ENCODE measurements at places on chromosomes 7 and 10.

GRCh38 chr10:34664706-34665105 lies 150.4 kb downstream of the PARD3 start:
- DNase-seq, result no peak

DNA sequence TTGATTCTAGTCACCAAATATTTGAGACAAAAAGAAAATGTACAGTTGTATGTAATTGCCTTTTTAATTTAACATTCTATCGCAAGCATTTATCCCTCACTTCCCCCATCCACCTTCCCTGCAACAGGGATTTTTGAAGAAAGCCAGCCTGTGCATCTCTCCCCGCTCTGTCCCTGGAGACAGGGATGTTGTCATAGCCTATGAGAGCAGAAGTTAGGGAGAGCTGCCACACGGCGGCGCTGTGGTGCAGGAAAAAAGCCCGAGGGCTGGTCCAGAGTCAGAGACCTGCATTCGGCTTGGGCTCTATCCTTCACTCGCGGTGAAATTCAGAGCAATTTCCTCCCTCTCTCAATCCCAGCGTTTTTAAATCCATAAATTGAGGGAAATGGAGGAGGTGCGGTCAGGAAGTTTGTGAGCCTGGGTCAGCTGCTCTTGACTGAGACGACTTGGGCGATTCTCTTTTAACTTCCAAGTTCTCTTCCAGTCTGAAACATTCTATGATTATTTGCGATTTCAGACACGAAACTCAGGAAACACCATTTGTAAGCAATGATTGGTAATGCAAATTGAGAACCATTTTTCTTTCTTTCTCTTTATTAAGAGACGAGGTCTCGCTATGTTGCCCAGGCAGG lies 17.5 kb downstream of the HKDC1 start:
- DNase-seq, result peak; percentile 90

DNA sequence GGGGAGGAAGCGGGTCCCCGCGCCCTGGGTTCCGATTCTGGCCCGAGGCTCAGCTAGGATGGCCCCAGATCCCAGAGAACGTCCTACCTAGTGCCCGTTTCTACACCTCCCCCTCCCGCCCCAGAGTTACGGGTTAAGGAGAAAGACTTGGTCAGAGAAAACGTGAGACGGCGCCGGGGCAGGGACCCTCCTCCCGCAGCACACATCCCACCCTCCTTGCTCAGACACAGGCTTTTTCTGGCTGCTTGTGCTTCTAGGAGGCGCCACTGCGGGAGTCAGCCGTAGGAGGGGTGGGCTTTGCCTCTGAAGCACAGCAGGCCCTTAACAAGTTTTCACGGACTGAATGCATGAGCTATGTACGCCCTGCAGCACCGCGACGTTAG lies 104.9 kb upstream of the LEP start:
- no peak for DNase-seq

DNA sequence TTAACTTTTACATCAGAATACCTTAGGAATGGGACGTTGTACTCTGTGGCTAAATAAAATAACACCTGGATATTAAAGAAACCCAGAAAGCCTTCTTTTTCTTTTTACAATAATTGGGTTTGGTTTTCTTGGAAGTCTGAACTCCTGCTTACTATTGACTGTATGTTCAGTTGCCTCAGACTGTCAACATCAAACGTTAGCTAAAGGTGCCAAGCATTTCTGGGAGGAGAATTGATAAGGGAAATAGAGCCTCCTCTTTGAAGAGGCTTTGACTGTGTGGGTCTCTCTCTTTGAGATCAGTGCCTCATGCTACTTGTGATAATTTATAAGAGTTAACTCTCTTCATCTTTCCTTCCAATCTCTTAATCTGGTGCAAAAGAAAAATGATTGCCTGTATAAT lies 224.7 kb upstream of the BMPER start:
- no peak for DNase-seq

DNA sequence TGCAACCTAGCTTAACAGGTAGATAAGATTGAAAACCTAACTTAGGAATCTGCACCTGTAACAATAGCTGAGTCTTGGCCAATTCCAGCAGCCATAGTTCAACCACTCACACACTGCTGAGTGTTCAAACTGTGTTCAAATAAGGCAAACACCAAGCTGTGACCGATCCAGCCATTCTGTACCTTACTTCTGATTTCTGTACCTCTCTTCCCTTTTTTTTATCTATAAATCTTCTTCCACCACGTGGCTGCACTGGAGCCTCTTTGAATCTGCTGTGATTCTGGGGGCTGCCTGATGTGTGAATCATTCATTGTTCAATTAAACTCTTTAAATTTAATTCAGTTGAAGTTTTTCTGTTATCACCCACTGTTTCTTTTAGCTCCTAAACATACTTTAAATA lies 15.7 kb upstream of the FOXL3 start:
- DNase-seq, result no peak

GRCh38 chr7:133394369-133394768 lies 141.5 kb downstream of the EXOC4 start:
- no peak for DNase-seq

GRCh38 chr7:68407460-68407859 lies 1190.8 kb upstream of the AUTS2 start:
- no peak for DNase-seq

GRCh38 chr7:113267271-113267670 lies 148.9 kb upstream of the SMIM30 start:
- no peak for DNase-seq

- DNase-seq, result no peak
These were observed 27.1 kb upstream of the SAR1A start for GRCh38 chr10:70197235-70197945.

- no peak for DNase-seq
These were observed 197.3 kb upstream of the PODXL start for GRCh38 chr7:131753620-131754222.

GRCh38 chr7:7862393-7862792 lies 106.2 kb upstream of the GLCCI1 start:
- no peak for DNase-seq

GRCh38 chr7:48537561-48537960 lies 366.3 kb downstream of the ABCA13 start:
- no peak for DNase-seq

Measured in activated T-helper 1 cell treated with anti-CD3 and anti-CD28 coated beads, Interleukin-2, amount 50 U/mL, for 16 hours (primary cell).